SK-N-SH (cell line): ENCODE measurements at places on chromosomes 6 and 20.
A peak's percentile ranks its signal among the peaks of the same experiment; 100 is the strongest.

DNA sequence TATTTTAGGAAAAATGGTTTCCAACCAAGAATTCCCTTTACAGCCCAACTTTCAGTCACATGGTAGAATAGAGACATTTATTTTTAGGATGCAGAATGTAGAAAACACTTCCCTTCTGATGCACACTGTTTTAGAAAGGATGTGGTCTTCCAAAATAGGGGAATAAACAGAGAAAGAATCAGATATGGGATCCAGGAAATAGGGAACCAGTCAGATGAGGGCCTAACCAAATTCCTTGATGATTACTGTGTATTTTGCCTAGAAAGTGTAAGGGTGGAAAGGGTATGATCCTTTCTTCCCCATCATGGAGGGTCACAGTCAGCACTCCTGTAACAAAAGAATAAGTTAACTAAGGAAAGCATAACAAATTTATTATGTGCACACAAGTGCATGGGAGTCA is 27.4 kb downstream of the SLX4IP start:
- DNase-seq, result no peak

- no peak for DNase-seq
Observed at GRCh38 chr20:17172836-17173516, 53.9 kb upstream of the PCSK2 start.

DNA sequence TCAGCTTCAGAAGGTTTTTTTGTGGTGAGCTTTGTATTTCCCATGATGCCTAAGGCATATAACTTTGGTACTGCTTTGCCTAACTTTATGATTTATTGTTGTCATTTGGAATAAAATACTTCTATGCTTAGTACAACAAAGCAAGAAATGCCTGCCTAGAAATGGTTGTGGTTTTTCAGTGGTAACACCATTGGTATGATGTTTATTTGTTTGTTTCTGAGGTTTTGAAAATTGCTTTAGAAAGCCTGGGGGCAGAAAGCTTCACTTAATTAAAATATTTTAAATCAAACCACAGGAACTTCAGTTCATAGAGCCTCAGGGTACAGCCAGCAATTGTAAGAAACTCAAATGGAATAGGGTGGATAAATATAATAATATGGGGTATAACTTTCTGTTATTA is 351.2 kb upstream of the MAP3K7 start:
- no peak for DNase-seq

GRCh38 chr6:143859891-143860660 is 4.2 kb upstream of the ZC2HC1B start:
- DNase-seq, result no peak

GRCh38 chr6:128597956-128598355 is 77.6 kb upstream of the PTPRK start:
- DNase-seq, result no peak

DNA sequence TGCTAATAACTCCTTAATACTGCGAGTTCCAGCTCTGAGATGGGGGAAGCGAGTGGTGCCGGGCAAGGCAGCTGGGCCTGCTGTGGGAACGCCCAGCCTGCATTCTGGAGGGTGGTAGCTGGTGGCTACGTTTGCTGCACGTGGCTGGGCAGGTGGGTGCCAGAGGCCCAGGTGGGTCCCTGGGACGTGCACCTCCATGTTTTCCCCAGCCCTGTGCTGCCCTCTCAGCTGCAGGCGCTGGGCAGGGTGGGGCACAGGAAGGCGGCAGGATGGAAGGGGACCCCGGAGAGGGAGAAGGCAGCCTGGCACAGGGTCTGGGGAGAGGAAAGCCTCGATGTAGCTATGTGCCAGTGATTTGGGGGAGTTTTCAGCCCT is 388.8 kb downstream of the CDH4 start:
- DNase-seq, result no peak

- DNase-seq, result no peak
Observed at GRCh38 chr6:105815661-105816555, 270.2 kb upstream of the PRDM1 start.

DNA sequence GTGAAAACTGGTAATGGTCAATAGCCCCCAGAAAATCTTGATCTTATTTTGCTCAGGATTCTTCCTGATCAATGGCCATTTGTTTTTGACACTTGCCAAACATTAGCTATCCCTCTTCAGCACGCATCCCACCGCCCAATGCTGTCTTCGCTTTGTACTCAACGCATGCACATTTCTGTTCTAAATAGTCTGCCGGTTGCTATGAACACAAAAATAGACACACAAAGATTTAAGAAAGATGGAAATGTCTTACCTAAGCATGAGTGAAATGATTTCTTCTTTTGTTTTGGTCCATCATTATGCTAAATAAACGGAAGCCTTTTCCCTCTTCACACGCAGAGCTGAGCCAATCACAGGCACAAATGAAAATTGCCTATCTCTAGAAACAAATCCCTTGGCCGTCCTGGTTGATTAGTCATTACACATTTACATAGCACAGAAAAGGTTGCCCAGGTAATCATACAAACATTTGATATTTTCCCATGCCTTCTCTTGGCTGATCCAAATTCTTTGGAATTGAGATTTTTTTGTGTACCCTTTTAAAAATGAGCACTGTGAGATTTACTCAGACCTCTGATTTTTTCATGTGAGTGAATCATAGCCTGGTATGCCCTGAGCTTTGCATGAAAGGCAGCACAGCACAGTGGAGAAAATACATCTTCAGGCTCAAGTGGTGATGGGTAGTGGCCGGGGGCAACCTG is 70.5 kb upstream of the FAM184A start:
- DNase-seq, result no peak

- no peak for DNase-seq
Observed at GRCh38 chr6:119296036-119297035, 53.2 kb downstream of the MAN1A1 start.

GRCh38 chr20:38113401-38114325 is 51.4 kb downstream of the TGM2 start:
- no peak for DNase-seq

DNA sequence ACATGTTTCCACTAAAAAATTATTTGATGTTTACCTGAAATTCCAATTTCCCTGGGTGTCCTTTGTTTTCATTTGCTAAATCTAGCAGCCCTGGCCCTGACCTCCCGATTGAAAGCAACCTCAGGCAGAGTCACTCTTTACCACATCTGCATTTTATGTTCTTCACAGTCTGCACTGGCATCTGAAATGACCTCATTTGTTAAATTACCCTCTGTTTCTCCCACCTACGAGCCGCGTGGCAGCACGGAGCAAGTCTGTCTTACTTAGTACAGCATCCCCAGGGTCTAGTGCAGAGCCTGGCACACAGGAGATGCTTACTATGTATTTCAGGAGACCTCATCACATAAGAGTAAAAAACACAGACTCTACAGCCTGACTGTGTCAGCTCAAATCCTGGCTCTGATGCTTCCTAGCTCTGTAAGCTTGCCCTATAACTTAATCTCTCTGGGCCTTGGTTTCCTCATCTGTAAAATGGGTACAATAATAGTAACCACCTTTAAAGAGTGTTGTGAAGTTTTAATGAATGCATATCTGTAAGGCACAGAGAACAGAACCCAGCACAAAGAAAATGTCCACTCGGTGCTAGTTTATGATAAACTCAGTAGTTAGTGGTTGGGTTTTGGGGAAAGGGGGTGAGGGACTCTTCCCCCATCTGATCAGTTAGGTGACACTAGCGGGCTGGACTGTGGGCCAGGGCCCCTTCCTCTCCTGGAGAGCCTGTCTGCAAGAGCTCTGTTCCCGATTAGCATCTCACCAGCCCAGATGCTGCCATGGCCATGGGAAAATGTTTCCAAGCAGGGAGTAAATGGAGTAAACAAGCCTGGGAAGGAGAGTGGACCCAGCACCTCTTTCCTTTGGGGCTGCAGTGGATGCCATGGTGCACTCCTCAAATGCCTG is 88.2 kb downstream of the PREX1 start:
- peak; percentile 39 for DNase-seq

DNA sequence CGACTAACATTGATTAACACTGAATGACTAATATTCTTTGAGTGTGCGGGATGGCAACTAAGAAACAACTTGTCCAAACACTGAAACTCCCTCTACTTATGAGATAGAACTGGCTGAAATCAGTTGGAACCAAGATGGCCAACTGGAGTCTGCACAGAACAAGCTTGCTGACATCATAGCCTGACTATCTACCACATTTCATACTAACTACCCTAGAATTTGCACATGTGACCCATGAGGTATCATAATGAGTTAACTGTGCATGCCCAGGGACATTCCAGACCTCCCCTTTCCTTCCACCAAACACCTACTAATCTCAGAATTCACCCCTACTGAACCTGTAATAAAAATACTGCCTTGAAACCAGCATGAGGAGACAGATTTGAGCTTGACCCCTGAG is 43.2 kb downstream of the PHIP start:
- DNase-seq, result no peak

DNA sequence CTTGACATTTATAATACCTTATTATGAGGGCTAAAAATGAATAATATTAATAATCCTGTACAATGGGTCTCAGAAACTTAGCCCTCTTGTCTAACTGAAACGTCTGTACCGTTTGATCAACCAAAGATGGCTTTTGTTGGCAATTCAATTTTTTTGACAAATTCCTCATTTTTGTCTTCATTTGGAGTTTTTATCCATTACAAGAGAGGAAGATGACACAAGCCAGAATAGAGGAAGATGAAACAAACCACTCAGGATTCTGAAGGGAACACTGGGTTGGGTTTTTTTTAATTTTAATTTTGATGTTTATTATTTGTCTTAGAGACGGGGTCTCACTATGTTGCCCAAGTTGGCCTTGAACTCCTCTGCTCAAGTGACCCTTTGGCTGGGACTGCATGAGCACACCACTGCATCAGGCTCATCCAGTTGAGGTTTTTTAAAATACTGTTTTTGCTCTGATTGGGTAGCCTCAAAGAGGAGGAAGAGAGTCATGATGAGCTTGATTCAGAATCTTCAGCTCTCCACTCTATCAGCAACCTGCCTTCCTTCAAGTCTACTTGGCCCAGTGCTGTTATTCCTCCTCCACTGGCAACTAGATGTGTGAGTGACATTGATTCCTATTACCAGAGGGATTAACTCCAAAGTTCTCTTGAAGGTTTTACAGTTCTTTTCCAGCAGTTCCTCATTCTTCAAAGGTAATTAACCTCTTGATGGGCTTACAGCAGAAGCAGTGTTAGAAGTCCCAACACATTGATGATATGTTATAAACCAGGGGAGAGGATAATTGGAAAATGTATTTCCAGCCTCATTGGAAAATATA is 71.3 kb downstream of the ATXN1 start:
- DNase-seq, result no peak

DNA sequence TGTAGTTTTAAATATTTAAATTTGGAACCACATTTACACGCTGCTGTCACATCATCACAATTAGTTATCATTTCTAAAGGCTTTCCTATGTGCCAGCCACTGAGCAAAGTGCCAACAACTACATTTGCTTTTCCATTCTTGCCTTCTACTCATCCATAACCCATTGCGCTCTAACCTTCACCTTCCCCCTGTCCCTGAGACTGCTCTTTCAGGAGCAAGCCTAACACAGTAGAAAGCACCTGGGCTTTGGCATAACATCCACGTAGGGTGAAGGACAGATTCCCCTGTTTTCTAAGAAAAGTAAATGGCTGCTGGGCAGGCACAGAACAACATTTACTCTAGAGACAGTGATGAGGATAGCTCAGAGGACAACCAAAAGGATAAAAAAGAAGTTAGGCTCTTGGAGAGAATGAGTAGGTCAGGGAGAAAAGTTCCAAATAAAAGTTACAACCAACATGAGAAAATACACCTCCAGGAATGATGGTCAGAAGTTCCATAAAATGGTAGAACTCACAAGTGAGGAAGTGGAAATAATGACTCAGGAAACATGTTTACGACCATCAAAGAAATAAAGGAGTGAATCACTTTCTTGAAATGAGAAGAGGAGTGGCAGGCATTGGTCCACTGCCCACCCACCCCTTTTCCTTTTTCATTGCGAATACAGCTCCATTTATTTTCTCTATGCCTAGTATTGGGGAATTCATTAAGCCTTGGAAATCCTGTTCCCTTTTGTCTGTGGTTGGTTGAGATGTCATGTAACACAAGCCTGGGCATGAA is 77.2 kb downstream of the PFDN4 start:
- no peak for DNase-seq

DNA sequence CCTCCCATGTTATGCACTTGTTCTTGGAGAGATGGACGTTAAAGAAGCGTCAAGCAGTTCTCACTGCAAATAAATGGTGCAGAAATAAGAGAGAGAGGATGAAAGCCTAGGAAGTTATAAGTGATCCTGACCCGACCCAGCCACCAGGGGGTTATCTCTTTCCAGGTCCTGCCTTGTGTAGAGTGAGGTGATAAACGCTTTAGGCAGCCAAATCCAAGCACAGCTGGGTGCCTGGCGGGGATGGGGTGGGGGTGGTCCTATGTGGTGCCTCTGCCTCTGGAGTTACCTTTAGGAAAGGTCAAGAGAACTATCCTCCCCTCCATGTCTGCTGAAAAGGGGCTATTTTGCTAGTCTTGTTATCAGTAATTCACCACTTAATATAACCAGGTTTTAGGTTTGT is 9.2 kb upstream of the TFAP2A start:
- DNase-seq, result peak; percentile 30

GRCh38 chr6:40810171-40810570 is 223.0 kb upstream of the LRFN2 start:
- no peak for DNase-seq

DNA sequence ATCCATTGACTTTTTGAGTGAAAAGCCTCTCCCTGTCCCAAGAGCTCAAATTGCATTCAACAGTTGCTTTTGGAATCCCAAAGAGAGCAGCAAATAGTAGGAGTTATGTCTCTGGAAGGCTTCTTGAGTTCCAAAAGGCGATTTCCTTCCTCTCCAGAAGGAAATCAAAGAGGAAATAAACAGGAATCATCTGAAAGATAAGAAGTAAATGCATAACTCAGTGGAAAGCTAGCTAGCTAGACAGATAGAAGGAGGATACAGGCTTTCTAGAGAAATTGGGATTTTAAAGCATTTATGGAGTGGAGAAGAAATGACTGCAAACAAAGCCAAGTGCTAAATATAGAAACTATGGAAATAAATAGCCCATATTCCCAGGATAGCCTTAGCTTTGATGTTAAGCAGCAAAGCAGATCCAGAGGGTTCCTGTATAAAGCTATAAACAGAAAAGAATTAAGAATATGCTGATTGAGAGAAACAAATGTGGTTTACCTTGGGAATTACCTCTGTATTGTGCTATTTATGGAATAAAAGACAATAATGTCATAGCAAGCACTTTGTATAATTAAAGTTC is 214.7 kb downstream of the PLCB1 start:
- DNase-seq, result no peak

DNA sequence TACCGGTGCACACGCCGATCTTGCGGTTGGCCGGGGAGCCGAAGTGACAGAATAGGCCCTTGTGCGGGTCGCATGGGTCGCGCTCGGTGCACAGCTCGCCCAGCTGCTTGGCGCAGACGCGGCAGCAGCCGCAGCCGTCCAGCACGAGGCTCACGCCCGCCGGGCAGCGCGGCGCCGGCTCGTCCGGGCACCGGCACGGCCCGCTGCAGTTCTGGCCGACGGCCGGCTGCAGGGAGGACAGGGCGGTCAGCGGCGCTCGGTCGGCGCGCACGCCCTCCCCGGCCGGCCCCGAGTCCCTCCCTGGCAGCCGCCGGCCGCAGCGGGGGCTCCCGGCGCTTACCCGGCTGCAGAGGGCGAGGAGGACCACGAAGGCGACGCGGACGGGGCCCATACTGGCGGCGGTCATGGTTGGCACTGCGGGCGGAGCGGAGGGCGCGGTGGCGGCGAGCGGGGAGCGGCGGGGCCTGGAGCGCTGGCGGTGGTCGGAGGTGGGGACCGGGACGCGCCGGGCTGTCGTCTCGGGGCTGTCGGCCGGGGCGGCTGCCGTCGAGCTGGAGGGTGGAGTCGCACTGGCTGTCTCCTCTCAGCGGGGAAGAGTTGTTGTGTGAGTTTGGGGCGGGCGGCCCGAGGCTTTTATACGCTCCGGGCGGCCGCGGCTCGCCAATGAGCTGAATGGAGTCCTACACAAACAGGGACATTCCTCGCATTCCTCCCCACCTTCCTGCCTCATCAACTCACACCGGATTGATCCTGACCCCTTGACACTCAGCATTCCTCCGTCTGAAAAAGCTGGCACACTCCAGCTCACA is at the start of gene CCN2:
Gene CCN2 (minus strand): TSS at position 606 of the 809 bp plus-strand sequence. CDS start 200 bp downstream, at position 406.
- DNase-seq, result peak; percentile 57
